Eye (tissue), 1 donor: ENCODE measurements at places on chromosomes 13 and 19.

DNA sequence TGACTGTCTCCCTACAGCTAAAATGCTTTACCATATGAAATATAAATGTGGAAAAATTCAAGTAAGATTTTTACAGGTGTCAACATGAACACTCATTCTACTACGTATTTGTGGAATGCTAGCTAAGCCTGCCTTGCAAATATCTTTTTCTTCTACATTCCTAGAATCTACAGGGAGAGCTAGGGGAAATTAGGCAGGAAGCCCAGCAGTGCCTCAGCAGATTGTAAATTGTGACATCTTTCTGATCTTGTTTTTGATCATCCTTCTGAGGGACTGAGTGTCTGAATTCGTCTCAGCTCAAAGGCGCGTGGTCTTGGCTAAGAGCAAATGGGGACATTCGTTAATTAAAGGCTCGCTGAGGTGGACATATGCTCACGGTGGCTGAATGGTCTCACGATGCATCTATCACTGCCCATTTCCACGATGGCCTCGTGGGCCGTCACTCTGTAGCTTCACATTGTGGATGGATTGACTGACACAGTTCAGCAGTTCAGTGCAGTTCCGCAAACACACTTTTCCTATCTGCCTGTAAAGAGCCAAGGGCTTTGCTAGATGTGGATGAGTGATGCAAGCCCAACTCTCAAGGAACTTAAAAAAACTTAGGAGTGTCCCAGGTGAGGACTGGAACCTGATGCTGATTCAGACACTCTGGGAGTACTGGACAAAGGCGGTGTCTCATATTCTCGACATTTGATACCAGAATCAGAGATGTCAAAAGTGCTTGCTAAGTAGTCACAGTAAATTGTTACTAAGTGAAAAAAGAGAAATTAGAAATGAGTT is 562.5 kb downstream of the EFNB2 start:
- DNase-seq, result peak; percentile 18

- DNase-seq, result no peak
Measured at GRCh38 chr13:96803456-96804100, 190.7 kb downstream of the OXGR1 start.

- no peak for DNase-seq
Measured at GRCh38 chr13:40058757-40059236, 403.3 kb downstream of the COG6 start.

DNA sequence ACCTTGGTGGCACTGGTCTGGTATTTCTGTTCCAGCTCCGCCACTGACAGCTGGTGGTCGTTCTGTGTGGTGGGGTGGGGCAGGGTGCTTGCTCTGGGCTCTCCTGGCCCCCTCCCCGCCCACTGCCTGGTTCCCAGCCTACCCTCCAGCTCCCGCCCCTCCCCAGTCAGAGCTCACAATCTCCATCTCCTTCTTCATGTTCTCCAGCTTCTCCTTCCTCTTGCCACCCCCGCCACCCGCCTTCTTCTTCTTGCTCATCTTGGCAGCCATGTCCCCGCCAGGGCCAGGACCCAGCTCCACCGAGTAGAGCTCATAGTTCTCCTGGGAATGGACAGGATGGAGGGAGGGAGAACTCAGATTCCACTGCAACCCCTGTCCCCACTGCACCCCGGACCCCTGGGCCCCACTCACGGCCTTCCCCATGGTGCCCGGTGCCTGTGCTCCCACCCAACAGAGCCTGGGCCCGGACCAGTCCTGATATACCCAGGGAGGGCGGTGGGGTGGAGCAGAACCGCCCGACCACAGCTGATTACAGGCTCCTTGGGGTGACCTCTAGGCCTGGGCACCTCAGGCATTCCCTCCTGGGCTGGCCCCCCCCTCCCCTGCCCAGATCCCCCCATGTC is at the start of gene ATP4A:
Gene ATP4A, minus strand, starts transcription at position 452 of the 623 bp plus-strand sequence. Its CDS starts 29 bp downstream, at position 423.
- no peak for DNase-seq

DNA sequence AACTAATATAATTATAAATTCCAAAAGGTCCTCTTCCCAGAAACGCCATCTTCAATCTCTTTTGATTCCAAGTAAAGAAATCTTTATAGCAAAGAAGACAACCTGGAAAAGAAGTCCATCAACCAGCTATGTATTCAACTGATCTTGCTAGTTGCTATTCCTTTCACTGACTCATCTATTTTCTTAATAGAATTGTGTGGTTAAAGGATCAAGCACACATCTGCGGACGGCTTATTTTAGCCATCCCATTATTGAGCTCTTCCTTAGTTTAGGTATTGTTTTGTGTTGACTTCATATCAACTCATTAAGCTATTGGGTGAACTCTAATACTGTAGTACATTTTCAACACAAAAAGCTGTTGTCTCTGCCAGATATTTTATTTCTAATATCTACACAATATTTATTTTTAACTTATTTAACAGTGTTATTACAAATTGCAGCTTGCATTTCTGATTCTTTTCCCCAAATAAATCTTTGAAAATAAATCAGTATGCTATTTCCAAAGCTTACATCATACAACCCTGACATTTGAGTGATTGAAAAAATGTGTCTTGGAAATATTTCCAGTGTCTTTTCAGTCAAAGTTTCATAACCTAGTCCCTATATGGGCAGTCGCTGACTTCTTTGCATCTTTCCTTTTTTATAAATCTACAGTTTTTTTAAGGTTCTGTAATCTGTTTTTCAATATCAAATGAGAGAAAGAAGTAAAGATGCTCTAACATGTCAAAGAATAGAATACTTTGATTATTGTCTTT is 158.8 kb upstream of the SPRY2 start:
- no peak for DNase-seq

GRCh38 chr13:40756042-40756441 is 14.9 kb downstream of the MRPS31 start:
- DNase-seq, result no peak

DNA sequence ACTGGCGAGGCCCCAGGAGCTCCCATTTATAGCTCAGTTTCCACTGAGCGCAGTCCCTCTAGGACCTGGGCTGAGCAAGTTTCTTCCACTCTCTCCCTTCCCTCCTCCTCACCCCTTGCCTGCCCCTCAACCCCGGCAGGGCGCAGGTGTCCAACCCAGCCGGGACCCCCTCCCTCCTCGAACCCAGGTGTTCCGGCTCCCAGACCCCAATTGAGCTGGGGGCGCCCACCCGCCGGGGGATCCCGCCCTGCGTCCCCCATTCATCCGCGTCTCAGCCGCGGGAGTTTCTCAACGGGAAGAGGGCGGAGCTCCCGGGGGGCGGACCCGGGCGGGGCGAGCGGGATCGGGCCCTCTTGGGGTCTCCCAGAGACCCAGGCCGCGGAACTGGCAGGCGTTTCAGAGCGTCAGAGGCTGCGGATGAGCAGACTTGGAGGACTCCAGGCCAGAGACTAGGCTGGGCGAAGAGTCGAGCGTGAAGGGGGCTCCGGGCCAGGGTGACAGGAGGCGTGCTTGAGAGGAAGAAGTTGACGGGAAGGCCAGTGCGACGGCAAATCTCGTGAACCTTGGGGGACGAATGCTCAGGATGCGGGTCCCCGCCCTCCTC is at the start of gene KIRREL2:
Gene KIRREL2, plus strand, starts transcription at position 366 of the 604 bp plus-strand sequence. Its CDS starts 209 bp downstream, at position 575.
- peak; percentile 89 for DNase-seq
